ENCODE measurements at places on chromosomes 5 and 9.
A peak's percentile ranks its signal among the peaks of the same experiment; 100 is the strongest.

- DNase-seq: no peak
Measured at GRCh38 chr5:129631961-129632360, 115.9 kb upstream of the MINAR2 start.

- no peak for DNase-seq
Measured at GRCh38 chr5:160496784-160497183, 75.1 kb downstream of the PTTG1 start.

GRCh38 chr5:155943516-155944407 is 383.2 kb upstream of the SGCD start:
- DNase-seq: no peak

DNA sequence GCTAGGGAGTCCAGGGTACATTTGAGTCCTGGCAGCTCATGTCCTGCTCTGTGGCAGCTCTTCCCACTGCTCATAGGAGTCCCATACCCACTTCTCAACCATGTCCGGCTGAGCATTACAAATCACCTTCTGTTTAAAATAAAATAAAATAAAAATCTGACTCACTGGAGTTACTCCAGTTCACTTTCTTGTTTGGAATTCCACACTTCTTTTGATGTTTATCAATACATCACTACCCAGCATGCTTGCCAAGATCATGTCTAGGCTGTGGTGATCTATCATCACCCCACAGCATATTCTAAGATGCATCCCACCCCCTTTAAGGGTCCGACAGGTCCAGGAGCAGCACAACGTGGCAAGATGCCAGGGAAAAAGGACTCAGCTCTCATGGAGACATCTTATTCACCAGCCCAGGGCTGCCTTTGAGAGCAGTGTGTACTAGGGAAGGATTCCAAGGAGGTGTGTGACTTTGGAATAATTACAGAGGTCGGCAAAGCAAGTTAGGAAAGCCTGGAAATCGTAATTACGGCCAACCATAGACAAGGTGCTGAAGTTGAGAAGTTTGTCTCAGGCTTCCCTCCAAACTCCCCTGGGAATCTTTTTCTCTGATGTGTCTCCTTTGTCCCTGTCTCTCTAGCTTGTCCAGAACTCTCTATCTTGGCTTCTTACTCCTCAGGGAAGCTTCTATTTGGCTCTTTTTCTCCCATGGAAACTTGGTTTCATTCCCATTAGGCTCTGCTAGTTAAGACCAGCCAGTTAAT is 111.4 kb upstream of the SLC1A3 start:
- DNase-seq: no peak

GRCh38 chr9:35658137-35658967 is at the start of gene CCDC107:
Gene CCDC107 (plus strand): TSS chr9:35658292. CDS start chr9:35658380, 88 bp downstream.
- peak; percentile 72 for DNase-seq

- DNase-seq: no peak
Measured at GRCh38 chr5:142911775-142912174, 141.6 kb downstream of the ARHGAP26 start.

DNA sequence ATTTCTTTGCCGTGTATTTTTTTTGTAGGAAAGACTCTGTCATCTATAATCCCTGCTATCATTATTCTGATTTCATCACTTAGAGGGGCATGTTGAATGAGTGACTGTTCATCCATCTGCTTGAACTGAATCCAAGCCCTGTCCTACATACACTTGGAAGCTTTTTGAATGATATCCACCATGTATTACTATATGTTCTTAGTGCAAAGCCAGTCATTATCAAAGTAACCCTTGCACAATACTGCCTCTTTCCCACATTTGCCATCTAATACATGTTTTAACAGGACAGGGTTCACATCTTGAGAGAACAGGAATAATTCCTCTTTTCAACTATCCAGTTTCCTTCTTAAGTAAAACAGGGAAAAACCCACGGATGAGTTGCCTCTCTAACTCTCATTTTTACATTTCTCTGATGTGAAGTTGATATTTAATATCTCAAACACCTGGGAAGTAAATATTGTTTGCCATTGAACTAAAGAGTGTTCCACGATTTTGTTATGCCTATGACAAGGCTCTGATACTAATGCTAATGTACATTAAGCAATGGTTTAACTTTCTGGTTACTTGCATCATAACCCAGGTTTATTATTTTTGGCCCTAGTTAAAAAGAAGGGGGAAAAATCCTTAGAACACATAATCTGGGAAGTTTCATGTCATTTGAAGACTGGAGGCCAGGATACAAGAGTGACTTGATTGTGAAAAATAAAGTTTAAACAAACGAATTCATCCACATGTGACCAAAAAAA is 103.7 kb upstream of the TARS1 start:
- DNase-seq: no peak

- DNase-seq: no peak
Measured at GRCh38 chr5:67300326-67300725, 103.7 kb upstream of the CD180 start.

- DNase-seq: no peak
Measured at GRCh38 chr9:12516573-12516972, 176.6 kb upstream of the TYRP1 start.

DNA sequence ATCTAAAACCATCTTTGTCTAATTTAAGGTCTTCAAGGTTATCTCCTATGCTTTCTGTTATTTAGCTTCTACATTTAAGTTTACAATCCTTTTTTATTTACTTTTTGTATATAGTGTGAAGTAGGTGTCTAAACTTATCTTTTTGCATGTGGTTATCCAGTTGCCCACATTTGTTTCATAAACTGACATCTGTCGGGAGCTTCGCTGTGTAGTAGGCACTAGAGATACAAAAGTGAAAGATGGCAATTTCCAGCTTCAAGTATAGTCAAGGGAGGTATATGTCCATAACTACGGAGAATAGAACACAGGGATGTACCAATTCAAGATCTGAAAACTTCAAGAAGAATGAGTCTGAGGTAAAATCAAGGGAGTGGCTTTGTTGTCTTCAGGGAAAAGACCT is 38.7 kb upstream of the ELL2 start:
- no peak for DNase-seq

DNA sequence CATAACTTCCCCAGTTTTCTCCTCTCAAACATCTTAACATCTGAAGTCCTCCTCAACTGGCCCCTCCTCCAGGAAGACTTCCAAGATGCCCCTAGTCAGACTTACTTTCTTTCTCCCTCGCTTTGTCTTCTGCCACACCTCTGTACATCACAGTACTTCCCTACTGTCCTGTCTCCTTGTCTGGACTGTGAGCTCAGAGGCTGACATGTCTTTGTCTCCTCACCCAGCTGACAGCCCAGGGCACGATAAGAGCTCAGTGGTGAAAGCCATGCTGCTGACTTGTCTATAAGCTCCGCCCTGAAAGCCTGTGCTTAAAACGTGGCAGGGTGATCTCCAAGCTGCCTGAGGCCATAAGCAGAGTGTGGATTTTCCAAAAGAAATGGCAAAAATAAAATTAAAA is 33.0 kb upstream of the SLC25A51 start:
- DNase-seq: no peak

DNA sequence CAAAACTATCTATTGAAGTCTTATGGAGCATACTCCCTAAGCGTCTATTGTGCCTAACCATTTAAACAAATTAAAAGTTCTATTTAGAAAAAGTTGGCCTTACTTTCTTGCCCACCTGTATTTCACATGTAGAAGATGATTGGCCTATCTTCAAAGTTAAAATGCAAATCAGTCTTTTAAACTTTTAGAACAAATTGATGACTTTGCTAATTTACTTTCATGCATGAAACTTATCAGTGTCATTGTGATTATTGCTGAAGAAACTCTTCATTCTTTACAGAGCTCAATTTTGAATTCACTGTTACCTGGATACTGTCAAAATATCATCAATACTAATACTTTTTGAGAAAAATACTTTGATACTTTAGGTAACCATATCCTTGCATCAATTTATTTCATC is 216.1 kb downstream of the COX7C start:
- DNase-seq: no peak

DNA sequence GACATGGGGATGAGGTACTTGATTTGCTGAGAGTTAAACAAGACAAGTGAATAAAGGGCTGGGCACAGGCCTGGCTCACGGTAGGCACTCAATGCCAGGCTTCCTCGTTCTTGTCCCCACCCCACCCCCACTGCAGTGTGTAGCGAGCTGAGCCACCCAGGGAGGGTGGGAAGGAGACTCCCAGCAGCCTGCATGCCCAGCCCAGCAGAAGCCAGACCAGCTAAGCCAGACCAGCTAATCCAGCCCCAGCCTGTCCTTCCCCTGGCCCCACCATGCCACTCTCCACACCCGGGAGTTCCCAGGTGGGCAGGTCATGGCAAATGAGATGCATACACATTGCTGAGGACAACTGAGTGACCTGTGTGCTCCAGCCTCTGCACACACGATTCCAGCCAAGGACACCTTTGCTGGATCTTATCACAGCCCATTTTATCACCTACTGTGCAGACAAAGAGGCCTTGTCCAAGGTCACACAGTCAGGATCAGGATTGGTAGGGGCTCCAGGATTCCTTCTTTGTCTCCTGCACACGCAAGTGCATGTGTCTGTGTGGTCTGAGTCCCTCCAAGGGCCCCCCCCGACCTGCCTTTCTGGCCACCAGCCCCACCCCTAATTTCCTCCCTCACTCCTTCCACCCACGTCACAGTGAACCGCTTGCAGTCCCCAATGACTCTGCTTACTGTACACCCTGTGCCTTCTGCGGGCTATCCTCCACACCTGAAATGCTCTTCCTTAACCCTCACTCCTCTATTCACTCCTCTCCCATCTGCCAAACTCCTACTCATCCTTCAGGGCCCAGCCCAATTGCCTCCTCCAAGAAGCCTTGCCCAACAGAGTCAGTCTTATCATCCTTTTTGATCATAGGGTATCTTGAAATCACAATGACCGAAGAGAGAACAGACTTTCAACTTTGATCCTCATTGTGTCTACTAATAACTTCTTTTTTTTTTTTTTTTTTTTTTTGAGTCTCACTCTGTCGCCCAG is 26.6 kb downstream of the DUSP1 start:
- no peak for DNase-seq

GRCh38 chr9:136081826-136082495 is 13.1 kb downstream of the NACC2 start:
- no peak for DNase-seq

GRCh38 chr5:113090336-113091106 is 113.9 kb downstream of the DCP2 start:
- DNase-seq: no peak

GRCh38 chr5:79509244-79509885 is 4.6 kb downstream of the HOMER1 start:
- DNase-seq: no peak

DNA sequence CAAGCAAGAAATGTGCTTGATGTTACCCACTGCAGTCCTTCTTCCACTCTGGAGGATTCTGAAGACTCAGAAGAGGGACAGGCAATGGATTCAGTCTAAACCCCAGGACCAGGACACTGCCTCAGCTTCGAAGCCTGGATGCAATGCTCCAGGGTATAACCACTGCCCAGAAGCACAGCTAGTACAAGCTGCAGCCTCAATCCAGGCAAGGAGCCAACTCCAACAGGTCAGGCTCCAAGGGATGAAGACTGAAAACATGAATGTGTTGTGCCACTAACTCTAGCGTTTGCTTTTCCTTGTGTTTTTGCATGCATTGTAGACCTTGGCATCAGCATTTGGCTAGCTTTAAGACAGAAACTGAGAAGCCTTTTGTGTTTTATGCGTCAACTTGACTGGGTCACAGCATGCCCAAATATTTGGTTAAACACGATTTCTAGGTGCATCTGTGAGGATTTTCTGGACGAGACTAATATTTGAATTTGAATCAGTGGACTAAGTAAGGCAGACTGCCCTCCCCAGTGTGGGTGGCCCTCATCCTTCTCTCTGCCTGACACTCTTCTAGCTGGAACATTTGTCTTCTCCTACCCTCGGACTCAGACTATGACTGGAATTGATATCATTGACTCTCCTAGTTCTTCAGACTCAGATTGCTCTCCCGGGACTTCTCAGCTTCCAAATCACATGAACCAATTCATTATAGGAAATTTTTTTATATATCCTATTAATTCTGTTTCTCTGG is 20.5 kb upstream of the GPX3 start:
- no peak for DNase-seq

GRCh38 chr5:173689737-173690360 is 73.4 kb upstream of the BOD1 start:
- no peak for DNase-seq

DNA sequence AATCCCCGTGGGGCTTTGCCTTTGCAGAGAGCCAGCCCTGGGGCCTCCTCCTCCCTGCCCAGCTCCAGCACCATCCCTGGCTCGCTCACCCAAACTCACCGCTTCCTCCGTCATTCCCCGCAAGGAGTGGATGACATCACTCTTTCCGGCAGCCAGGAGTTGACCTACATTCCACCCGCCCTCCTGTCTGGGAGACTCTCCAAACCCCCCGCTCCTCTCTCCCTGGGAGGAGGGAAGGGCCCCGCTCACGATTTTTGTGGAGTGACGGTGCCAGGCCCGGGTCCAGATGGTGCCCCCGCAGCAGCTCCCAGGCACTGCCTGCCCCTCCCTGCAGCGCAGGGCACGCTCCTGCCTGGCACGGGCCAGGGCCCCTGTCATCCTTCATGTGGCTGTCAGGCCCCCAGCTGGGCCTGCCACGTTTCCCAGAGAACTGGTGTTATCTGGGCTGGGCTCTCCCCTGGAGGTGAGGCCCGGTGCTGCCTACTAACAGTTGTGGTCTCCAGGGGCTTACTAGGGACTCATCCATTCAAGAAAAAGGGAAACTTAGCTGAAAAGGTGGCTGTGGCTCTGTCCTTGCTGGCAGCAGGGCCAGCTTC is 52.3 kb downstream of the NTNG2 start:
- no peak for DNase-seq

- no peak for DNase-seq
Measured at GRCh38 chr9:1442105-1442504, 391.9 kb downstream of the DMRT2 start.

DNA sequence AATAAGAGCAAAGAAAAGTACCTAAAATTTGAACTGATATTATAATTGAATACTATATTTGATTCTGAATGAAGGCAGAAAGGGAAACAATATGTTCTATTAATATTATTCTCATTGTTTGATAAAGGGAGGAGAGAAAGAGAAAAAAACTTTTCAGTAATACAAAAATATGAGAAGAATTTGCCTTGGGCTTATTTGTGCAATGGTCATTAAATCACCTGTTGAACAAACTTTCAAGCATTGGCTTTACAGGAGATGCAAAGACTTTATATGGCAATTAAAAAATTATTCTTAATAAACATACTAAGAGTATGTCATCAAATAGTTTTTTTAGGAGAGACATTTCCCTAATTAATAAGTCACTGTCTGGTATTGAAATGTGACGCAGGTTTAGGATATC is 85.0 kb downstream of the CSNK1G3 start:
- DNase-seq: no peak

GRCh38 chr9:84697509-84698114 is 28.1 kb downstream of the NTRK2 start:
- DNase-seq: no peak

GRCh38 chr9:90343991-90344390 is 298.6 kb downstream of the DIRAS2 start:
- no peak for DNase-seq

Data from stimulated activated CD8-positive, alpha-beta memory T cell treated with anti-CD3 and anti-CD28 coated beads, Interleukin-2, amount 100 ng/mL, for 1 hour (primary cell).